ENCODE measurements at places on chromosomes 2 and 18. TPM values are rescaled to one million over a fixed set of nuclear protein-coding genes. Genes with fewer than 3 reads are reported as not detected.
A peak's percentile ranks its signal among the peaks of the same experiment; 100 is the strongest.

DNA sequence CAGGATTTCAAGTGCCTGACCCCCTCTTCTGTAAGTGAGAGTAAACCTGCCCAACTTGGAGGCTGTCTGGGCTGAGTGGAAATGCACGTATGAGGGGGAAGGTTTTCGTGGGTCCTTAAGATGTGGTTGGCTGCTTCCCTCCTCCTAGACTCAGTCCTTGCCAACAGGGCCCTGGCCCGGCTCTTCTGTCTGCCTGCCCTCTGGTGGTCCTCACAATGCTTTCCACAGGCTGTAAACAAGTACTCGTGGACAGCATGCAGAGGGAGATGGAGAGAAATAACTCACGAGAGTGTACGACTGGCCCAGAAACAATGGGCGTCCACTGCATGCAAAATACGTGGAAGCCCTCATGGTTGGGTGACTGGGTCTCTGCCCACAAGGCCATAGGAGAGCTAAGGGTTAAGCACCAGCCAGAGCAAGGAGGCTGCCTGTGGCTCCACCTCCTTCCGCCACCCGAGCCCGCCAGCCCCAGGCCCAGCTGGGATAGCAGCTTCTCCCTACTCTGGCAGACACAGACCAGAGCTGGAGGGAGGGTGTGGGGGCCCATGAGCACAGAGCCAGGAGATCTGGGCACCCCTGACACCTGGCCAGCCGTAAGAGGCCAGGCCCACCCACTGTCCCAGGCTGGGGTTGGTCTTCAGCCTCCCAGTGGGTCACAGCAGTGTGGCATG, 17.0 kb upstream of the ARHGEF4 start:
- H3K36me3 ChIP-seq = no peaks in the 10 kb centered on the region
- H3K4me3 ChIP-seq = peak overlapping the region; percentile 10
- no peak for DNase-seq
- H3K27ac ChIP-seq = peak overlapping the region; percentile 16
- no peaks in the 10 kb centered on the region for H3K4me1 ChIP-seq
- H3K27me3 ChIP-seq = no peaks in the 10 kb centered on the region

- no peaks in the 10 kb centered on the region for H3K36me3 ChIP-seq
- H3K4me3 ChIP-seq = no peak overlapping the region
- H3K27ac ChIP-seq = no peak overlapping the region
- DNase-seq = no peak
- no peaks in the 10 kb centered on the region for H3K4me1 ChIP-seq
These were observed 25.3 kb downstream of the IL1F10 start for GRCh38 chr2:113092864-113093612.

- no peak for DNase-seq
- no peak overlapping the region for H3K27ac ChIP-seq
- H3K27me3 ChIP-seq = no peaks in the 10 kb centered on the region
- H3K36me3 ChIP-seq = no peaks in the 10 kb centered on the region
These were observed 48.6 kb downstream of the PDCL3 start for GRCh38 chr2:100611079-100612029.

DNA sequence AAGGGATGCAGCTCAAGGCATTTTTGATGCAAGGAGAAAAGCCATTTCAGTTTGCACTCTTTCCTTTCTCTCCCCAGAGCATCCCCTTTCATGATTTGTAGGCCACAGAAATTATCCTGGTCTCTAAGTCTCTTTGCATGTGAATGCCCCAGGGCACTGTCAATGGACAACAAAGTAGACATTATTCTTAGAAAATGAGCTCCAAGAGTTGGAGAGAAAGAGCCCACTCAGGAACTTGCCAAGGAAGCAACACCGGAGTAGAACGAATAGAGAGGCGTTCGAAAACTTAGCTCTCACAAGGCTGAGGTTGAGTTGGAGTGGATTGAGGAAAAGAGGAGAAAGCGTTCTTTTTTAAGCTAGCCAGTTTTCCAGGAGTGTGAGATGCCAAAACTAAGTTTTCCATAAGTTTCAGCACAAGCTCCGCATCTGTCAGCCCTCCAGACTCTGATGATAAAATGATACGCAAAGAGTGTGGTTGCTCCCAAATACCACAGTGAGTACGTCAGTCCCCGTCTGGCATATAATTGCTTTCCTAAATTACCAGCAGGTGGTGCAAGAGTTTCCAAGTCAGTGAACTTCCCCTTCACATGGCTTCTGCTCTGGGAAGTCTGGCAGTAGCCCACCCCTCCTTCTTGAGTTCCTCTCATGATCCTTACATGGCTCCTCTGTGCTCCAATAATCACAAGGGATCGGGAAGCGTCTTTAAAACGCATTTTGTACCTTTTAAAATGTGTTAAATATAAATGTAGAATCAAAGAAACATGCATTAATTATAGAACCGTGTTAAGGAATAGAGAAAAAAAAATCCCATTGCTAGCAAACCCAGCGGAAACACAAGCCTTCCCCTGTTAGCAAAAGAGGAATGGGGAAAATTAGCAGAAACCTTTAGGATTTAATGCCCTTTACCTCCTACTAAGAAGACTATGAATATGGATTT, 1060.6 kb upstream of the FANCL start:
- no peaks in the 10 kb centered on the region for H3K36me3 ChIP-seq
- no peaks in the 10 kb centered on the region for H3K4me1 ChIP-seq
- H3K27me3 ChIP-seq = no peaks in the 10 kb centered on the region
- DNase-seq = no peak
- H3K27ac ChIP-seq = no peak overlapping the region
- no peak overlapping the region for H3K4me3 ChIP-seq

GRCh38 chr2:7792031-7792651, 874.9 kb downstream of the RNF144A start:
- H3K27ac ChIP-seq = no peak overlapping the region
- H3K4me3 ChIP-seq = no peak overlapping the region
- H3K4me1 ChIP-seq = no peaks in the 10 kb centered on the region
- no peaks in the 10 kb centered on the region for H3K27me3 ChIP-seq

Gene SERPINB7
- not detected for total RNA-seq

Gene UPP2
- total RNA-seq = not detected

Gene CCDC150
- 0.27 TPM for total RNA-seq

Gene CHRND
- not detected for total RNA-seq

Gene GPR35
- total RNA-seq = 2.0 TPM
